Neural progenitor cell (in vitro differentiated cells): ENCODE measurements at places on chromosomes 4 and X. TPM values are rescaled to one million over a fixed set of nuclear protein-coding genes. Genes with fewer than 3 reads are reported as not detected.

- no peak overlapping the region for H3K4me3 ChIP-seq
- no peaks in the 10 kb centered on the region for H3K27me3 ChIP-seq
- H3K27ac ChIP-seq = no peak overlapping the region
- no peaks in the 10 kb centered on the region for H3K4me1 ChIP-seq
- DNase-seq = no peak
Observed at GRCh38 chr4:180164799-180165198, 2078.4 kb upstream of the TENM3 start.

DNA sequence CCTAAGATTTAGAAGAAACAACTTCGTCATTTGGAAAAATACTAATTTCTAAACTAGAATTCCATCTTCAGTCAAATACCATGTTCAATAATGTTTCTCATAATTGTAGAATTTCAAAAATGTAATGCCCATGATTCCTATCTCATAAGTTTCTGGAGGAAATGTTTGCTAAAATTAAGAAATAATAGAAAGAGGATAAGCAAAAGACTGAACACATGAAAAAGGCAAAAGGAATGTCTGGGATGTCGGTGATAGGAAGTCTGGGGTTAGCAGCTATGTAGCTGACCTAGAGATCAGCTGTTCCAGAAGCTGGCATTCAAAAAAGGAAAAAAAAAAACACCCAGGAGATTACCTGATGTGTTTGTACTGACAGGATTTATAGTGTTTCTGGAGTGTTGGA, 18.9 kb upstream of the PCDH10 start:
- H3K27ac ChIP-seq = no peak overlapping the region
- H3K27me3 ChIP-seq = no peaks in the 10 kb centered on the region
- DNase-seq = no peak

Gene NAA10
- total RNA-seq = 55.5 and 113 TPM in 2 replicates

Gene GAGE13
- total RNA-seq = not detected in 2 replicates

DNA sequence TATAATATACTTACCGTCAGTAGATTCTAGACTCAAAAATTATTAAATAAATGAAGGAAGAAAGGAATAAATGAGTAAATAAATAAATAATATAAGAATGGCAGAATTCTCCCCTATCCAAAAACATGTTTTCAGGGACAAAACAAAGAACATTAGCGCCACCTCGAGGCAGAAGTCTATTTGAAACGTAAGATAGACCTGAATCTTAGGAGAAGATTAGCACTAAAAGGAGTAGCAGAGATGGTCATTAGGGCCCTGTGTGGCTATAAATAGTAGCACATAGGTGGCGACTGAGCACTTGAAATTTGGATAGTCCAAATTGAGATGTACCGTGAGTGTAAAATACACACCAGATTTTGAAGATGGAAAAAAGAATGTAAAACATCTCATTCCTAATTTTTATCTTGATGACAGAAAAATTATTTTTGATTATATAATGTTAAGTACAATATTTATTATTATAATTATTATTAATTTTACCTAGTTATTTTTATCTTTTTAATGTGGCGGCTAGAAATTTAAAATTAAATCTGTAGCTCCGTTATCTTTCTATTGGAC, 24.3 kb upstream of the SRD5A3 start:
- H3K27ac ChIP-seq = no peak overlapping the region
- no peaks in the 10 kb centered on the region for H3K27me3 ChIP-seq
- H3K4me3 ChIP-seq = no peak overlapping the region
- H3K4me1 ChIP-seq = no peaks in the 10 kb centered on the region

GRCh38 chrX:119427024-119427794, 28.1 kb downstream of the SLC25A43 start:
- H3K27me3 ChIP-seq = no peaks in the 10 kb centered on the region
- H3K36me3 ChIP-seq = no peaks in the 10 kb centered on the region

DNA sequence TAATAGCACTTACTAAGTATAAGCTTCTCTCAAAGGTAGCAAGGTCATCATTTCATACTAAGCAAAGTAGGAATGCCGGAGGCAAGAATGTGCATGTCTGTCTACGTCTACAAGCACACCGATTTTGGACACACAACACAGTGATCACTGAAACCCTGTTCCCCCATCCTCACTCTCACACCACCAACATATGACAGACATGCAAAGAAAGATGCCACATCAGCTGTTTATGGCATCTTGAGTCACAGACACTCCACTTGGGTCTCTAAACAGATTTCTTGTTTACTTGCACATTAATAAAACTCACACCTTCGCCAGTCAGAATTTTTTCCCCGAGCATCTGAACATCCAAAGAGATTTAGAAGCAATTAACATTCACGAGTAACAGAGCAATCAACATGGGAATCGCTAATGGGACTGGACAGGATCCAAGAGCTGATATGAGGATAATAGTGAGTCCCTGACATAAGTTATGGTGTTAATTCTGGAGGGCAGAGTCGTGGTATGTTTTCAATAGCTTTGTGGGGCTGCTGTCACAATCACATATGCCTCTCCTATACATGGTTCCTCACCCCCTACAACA, 324.1 kb downstream of the DHX15 start:
- peaks cover 38% of the 10 kb centered on the region for H3K4me1 ChIP-seq
- DNase-seq = no peak
- H3K4me3 ChIP-seq = no peak overlapping the region
- H3K27me3 ChIP-seq = no peaks in the 10 kb centered on the region
- H3K27ac ChIP-seq = no peak overlapping the region
- H3K36me3 ChIP-seq = no peaks in the 10 kb centered on the region

GRCh38 chr4:8098506-8098905, 60.1 kb downstream of the ABLIM2 start:
- H3K4me3 ChIP-seq = no peak overlapping the region
- no peak overlapping the region for H3K27ac ChIP-seq
- H3K36me3 ChIP-seq = peaks cover 5% of the 10 kb centered on the region
- no peak for DNase-seq
- H3K27me3 ChIP-seq = no peaks in the 10 kb centered on the region

GRCh38 chrX:52574416-52575275, 57.8 kb upstream of the XAGE1B start:
- H3K36me3 ChIP-seq = no peaks in the 10 kb centered on the region
- no peaks in the 10 kb centered on the region for H3K4me1 ChIP-seq
- H3K4me3 ChIP-seq = no peak overlapping the region
- H3K27ac ChIP-seq = no peak overlapping the region
- DNase-seq = peak; percentile 76
- H3K27me3 ChIP-seq = no peaks in the 10 kb centered on the region

DNA sequence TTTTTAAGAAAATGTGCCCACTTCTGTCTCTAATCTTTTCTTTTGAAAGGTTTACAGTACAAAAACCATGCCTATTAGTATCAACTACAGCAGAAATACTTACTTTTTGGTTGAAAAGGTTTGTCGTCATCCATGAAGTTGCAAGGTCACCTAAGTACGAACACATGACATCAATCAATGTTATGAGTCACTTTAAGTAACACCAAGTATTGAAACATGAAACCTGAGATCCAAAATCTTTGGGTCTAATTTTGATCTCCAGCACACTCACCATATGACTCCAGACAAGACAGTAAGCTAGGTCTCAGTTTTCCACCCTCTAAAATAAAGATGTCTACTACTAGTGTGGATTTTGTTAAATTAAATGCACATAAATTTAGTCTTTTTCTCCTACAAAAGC, 8.4 kb downstream of the ZNF280C start:
- H3K27me3 ChIP-seq = no peaks in the 10 kb centered on the region
- H3K4me1 ChIP-seq = no peaks in the 10 kb centered on the region
- H3K36me3 ChIP-seq = peaks cover 15% of the 10 kb centered on the region
- no peak overlapping the region for H3K4me3 ChIP-seq
- no peak for DNase-seq
- H3K27ac ChIP-seq = no peak overlapping the region

Gene TBC1D25
- 1.5 and 3.1 TPM in 2 replicates for total RNA-seq

Gene PDLIM5
- total RNA-seq = 48.6 and 68.4 TPM in 2 replicates

DNA sequence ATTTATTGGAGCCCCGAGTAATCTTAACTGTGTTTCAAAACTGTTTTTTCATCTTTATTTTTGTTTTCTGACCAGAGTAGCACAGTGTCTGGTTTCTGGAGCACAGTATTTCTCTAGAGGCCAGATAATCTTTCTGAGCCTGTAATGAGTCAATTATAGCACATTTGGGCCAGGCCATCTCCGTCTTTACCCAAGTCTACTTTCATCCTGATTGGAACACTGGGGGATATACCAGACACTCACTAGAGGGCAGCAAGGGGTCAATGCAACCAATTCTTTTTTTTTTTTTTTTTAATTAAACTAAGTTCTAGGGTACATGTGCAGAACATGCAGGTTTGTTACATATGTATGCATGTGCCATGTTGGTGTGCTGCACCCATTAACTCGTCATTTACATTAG, 282.0 kb downstream of the ARHGAP24 start:
- H3K4me1 ChIP-seq = peaks cover 2% of the 10 kb centered on the region

Gene UGT2B10
- total RNA-seq = not detected in 2 replicates

- no peaks in the 10 kb centered on the region for H3K36me3 ChIP-seq
- peak; percentile 24 for DNase-seq
- no peaks in the 10 kb centered on the region for H3K27me3 ChIP-seq
- no peak overlapping the region for H3K27ac ChIP-seq
- no peaks in the 10 kb centered on the region for H3K4me1 ChIP-seq
Observed at GRCh38 chr4:128782076-128782715, 27.3 kb upstream of the JADE1 start.

- no peak overlapping the region for H3K4me3 ChIP-seq
- H3K36me3 ChIP-seq = no peaks in the 10 kb centered on the region
- DNase-seq = no peak
- H3K27me3 ChIP-seq = no peaks in the 10 kb centered on the region
- H3K4me1 ChIP-seq = peaks cover 21% of the 10 kb centered on the region
Observed at GRCh38 chr4:112813790-112814189, 176.8 kb downstream of the LARP7 start.

Gene OTC
- not detected in 2 replicates for total RNA-seq

DNA sequence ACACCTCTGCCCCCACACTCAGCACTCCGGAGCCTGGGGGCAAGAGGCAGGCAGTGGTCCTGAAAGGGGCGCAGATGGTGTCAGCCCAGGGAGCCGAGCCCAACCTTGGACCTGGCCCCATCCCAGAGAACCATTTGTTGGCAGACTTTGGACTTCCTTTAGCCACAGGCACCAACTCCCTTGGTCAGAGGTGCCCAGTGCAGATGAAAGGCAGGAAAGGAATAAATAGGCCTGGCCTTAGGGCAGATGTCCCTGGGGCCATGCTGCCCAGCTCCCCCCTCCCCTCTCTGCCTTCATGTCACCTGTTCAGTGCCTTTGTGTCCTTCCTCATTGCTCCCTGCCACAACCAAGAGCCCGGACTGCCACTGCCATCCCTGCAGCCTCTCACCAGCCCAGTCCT, 52.8 kb downstream of the SEL1L3 start:
- no peaks in the 10 kb centered on the region for H3K36me3 ChIP-seq
- H3K4me1 ChIP-seq = peaks cover 24% of the 10 kb centered on the region
- no peaks in the 10 kb centered on the region for H3K27me3 ChIP-seq
- no peak overlapping the region for H3K4me3 ChIP-seq
- no peak for DNase-seq

GRCh38 chrX:16114611-16115010, 8.8 kb upstream of the GRPR start:
- no peak for DNase-seq
- H3K4me1 ChIP-seq = peaks cover 11% of the 10 kb centered on the region
- H3K27me3 ChIP-seq = no peaks in the 10 kb centered on the region
- H3K4me3 ChIP-seq = no peak overlapping the region
- no peaks in the 10 kb centered on the region for H3K36me3 ChIP-seq

Gene PABPC1L2B
- 0.22 TPM in 1 of 2 replicates, not detected in the other for total RNA-seq

DNA sequence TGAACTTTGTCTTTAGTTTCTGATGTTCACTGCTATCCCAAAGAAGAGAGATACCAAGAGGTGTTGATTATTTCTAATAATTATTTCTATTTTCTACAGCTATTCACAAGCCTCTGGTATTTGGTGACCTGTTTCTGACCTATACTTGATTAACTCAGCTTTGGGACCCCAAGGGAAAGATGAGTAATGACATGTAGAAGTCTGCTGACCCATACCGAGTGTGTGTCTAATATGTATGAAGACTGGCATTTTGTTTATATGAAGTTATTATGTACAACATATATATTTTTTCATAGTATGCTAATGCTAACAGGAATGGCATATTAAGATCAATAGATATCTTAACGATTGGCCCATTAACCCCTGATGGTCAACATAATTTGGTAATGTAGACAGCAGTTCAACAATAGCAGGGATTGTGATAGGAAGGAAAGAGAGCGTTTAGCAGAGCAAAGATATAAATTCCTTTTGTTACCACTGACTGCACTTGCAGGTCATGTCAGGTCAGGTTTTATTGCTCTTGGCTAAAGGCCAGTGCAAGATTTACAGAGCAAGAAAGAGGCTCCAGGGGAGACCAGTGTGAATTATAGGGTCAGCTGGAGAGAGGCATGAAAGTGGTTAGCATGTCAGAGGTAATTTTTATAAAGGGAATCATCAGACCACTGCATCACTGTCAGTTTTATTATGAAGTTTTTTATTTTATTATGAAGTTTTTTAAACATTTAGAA, 94.7 kb upstream of the DIPK2B start:
- H3K36me3 ChIP-seq = no peaks in the 10 kb centered on the region
- H3K4me3 ChIP-seq = no peak overlapping the region
- H3K27me3 ChIP-seq = no peaks in the 10 kb centered on the region

Gene PCDH19
- 3.4 TPM in 2 replicates for total RNA-seq

DNA sequence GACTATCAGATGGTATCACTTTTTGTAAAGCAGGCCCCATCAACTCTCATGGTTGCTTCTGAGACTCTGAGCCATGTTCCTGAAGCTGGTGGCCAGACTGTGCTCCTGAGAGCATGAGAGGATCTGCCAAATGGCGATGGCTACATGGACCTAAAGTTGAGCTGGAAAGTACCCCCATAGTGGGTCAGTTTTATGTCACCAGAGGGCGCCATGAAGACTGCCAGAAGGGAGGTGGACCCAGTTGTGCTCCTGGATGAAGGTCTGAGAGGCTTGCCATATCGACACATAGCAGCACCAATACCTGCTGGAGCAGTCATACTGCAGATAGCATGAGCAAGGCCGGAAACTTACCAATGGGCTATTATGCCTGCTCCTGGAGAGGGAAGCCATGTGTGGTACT, 105.7 kb downstream of the SLITRK2 start:
- H3K4me3 ChIP-seq = no peak overlapping the region
- DNase-seq = peak; percentile 11
- no peak overlapping the region for H3K27ac ChIP-seq
- H3K27me3 ChIP-seq = no peaks in the 10 kb centered on the region
- H3K36me3 ChIP-seq = no peaks in the 10 kb centered on the region

Gene ACE2
- 0.15 and 0.17 TPM in 2 replicates for total RNA-seq

DNA sequence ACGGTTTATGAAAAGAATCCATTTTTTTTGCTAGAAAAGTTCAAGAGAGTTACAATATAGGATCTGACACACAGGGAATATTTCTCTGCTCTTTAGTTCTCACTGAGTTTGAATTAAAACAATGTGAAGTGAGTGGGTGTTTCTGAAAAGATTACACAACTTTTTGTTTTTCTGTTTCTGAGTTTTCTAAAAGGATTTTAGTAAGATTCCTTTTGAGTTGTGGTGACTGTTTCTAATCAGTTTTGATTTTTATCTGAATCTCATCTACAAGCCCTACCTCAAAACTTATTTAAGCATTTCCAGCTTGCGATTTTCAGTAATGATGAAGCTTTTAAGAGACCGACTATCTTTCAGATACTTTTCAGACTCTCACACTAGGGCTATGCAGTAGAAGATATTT, 141.7 kb downstream of the GPAT3 start:
- no peaks in the 10 kb centered on the region for H3K36me3 ChIP-seq
- H3K27me3 ChIP-seq = no peaks in the 10 kb centered on the region
- no peak overlapping the region for H3K4me3 ChIP-seq
- peaks cover 10% of the 10 kb centered on the region for H3K4me1 ChIP-seq
- H3K27ac ChIP-seq = no peak overlapping the region
- DNase-seq = no peak

- no peak for DNase-seq
- no peak overlapping the region for H3K4me3 ChIP-seq
- H3K4me1 ChIP-seq = no peaks in the 10 kb centered on the region
- H3K36me3 ChIP-seq = no peaks in the 10 kb centered on the region
Observed at GRCh38 chrX:80173261-80173660, 158.7 kb downstream of the TBX22 start.

Gene NKAP
- total RNA-seq = 6.5 and 11.2 TPM in 2 replicates
